ENCODE measurements at places on chromosomes 7 and 10.

DNA sequence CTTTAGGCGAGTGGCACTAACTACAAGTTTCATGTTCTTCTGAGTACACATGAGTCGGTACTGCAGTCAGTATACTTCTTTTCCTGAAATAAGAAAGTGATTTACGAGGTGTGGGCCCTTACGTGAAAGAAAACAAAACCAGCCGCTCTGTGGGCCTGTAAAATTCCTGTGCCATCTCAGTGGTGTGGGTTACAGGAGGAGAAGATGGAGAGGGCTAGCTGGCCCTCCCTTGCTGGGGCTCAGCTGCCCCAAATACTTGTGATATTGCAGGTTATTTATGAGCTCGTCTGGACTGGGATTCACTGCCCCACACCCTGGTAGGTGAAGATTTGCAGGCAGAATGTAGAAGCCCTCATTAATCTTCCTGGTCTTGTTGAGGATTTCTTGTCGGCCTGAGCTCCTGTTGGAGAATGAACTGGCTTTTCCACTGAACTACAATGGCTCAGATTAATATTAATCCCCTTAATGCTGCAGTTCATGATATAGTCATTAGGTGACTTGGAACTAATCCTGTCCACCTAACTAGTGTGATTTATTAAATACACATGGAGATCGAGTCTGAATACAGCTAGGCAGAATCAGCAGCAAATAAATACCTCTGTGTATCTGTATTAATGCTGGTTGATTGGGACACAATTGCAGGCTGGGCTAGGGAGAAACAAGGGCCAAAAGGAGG lies 68.0 kb downstream of the GBF1 start:
- no peak for DNase-seq

GRCh38 chr7:137848095-137848494 lies 1.3 kb upstream of the DGKI start:
- DNase-seq, result no peak

DNA sequence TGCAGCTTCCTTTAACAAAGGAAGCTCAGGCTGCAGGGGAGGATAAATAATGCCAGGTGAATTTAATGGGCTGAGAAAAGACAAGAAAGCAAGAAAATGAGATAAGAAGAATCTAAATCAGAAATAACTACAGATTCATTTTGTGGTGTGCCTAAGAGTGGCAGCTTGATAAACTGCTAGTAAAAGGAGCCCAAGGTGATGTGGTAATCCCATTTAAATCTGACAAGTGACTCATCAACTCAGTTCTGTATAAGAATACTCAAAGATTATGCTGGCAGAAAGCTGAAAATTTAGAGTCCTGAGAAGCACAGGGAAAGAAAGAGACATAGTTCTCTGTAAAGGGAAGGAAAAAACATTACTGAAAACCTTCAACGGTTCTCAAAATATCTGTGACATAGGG lies 109.4 kb upstream of the PDE1C start:
- DNase-seq, result no peak

GRCh38 chr7:157872447-157872846 lies 535.6 kb downstream of the DNAJB6 start:
- DNase-seq, result no peak

DNA sequence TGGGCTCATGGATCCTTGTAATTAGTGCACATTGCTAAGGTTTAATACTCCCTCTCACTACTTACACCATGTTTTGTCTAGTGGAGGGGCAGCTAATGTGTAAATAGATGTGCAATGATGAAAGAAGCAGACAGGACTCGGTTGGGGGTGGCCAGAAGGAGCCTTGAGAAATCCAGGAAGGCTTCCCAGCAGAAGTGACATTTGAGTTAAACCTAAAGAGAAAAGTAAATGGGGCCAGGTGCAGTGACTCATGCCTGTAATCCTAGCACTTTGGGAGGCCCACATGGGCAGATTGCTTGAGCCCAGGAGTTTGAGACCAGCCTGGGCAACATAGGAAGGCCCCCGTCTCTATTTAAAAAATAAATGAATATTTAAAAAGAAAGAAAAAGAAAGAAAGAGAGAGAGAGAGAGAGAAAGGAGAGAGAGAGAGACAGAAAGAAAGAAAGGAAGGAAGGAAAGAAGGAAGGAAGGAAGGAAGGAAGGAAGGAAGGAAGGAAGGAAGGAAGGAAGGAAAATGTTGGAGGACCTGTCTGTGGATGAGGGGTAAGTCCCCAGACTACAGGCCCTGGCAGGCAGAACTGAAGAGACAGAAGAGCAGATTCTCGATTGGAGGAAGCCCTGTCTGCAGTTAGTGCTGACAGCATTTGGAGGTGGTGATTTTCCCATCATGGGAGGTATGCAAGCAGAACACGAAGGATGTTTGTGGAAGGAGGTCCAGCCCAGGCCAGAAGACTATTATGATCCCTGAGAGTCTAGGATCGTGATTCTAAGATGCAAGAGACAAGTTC lies 3.6 kb downstream of the ELN start:
- DNase-seq, result no peak

GRCh38 chr10:21926949-21927348 lies 76.6 kb downstream of the DNAJC1 start:
- DNase-seq, result no peak
